ENCODE measurements at places on chromosomes 2 and 18. TPM values are rescaled to one million over a fixed set of nuclear protein-coding genes. Genes with fewer than 3 reads are reported as not detected.

The ZBTB7C gene
- total RNA-seq: 0.05 TPM

The AKAIN1 gene
- total RNA-seq: not detected

The CPS1 gene
- total RNA-seq: 6.2 TPM

The ZNF804A gene
- not detected for total RNA-seq

The PDCD1 gene
- total RNA-seq: not detected

The SULT1C2 gene
- total RNA-seq: 0.83 TPM

The CPO gene
- total RNA-seq: not detected

The METTL21A gene
- 24.9 TPM for total RNA-seq

The APLF gene
- 0.59 TPM for total RNA-seq

The SGO2 gene
- total RNA-seq: 13.4 TPM

The ZSCAN30 gene
- 0.71 TPM for total RNA-seq

The RIT2 gene
- total RNA-seq: not detected

The NT5C1B gene
- not detected for total RNA-seq
